ENCODE measurements at places on chromosomes 2 and 18.
A peak's percentile ranks its signal among the peaks of the same experiment; 100 is the strongest.

- DNase-seq: no peak
Observed at GRCh38 chr2:64327510-64328414, 126.2 kb upstream of the LGALSL start.

DNA sequence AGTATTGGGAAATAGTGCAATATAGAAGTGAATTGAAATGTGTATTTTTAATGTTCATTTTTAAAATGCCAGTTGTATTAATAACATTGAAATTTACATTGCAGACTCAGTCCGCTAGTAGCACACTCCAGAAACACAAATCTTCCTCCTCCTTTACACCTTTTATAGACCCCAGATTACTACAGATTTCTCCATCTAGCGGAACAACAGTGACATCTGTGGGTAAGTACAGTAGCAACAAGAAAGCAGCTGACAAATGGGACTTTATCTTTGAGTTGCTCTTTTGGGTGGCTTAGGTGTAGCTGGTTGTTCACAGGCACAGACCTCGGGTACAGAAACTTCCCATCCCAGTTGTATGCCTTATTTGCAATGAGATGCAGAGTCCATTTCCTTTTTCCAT is 118.2 kb upstream of the IL1R2 start:
- no peak for DNase-seq

GRCh38 chr2:165610591-165611029 is 141.1 kb downstream of the CSRNP3 start:
- no peak for DNase-seq

- DNase-seq: no peak
Observed at GRCh38 chr2:39464864-39465263, 27.8 kb upstream of the MAP4K3 start.

- no peak for DNase-seq
Observed at GRCh38 chr18:30271716-30272115, 770.8 kb downstream of the DSC3 start.

- no peak for DNase-seq
Observed at GRCh38 chr2:155696571-155696970, 636.0 kb downstream of the NR4A2 start.

DNA sequence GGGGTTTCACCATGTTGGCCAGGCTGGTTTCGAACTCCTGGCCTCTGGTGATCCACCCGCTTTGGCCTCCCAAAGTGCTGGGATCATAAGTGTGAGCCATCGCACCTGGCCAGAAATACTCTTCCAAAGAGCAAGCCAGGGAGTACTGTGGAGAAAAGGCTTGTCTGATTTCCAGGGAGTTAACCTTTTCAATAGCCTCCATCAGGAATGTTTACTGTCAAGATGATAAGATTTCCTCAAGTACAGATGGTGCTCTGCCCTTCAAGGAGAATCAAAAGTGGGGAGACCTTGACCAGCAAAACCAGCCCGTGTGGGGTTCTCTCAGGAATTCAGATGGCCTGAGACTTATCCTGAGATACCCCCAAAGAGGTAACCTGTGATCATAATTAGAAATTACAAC is 237.2 kb downstream of the PRKCE start:
- no peak for DNase-seq

DNA sequence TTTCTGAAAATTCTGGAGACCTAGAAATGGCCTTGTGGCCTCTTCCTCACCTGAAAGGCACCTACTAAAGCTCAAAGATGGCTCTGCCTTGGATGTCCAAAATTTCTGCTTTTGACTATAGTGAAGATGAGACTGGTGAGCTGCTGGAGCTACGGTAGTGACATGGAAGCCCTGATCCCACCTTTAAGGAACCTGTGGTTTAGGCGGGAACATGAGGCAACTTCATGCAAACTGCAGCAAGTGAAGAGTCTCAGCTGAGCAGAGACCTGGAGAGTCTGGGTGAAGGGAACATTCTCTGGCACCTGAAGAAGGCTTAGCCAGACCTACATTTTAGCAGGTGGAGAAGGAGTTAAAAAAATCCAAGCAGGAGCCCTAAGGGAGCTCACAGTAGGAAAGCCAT is 40.0 kb downstream of the GORASP2 start:
- no peak for DNase-seq

DNA sequence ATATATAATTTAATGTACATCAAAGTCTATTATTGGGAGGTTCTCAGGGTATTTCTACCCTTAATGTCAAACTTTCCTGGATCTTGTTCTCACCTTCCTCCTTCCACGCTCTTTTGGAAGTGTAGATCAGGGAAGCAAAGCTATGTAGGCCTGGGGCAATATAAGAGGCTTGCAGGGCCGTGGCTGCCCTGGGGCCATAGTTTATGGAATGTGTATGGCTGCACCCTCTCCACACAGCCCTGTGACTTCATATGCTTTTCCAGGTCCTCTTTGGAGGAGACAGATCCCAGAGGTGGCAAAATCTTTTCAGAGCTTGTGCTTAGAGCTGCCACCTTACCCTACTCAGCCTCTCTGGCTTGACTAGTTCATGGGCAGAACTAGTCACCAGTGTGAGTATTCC is 82.9 kb downstream of the PLB1 start:
- DNase-seq: no peak

DNA sequence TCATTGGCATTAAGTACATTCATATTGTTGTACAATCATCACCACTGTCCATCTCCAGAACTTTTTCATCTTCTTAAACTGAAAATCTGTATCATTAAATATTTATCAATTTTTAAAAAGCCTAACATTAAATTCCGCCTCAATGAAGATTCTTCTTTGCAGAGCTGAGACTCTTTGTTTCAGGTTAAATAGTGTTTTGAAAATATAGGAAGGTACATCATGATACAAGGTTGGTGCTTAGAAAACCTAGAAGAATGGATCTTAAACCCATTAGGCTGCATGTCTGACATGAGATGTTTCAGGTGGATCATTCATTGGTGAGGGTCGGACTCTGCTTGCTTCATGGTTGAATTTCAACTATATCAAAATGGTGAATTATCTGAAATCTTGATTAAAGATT is 30.5 kb downstream of the DDX1 start:
- no peak for DNase-seq

- no peak for DNase-seq
Observed at GRCh38 chr2:142308744-142309143, 177.9 kb upstream of the LRP1B start.

DNA sequence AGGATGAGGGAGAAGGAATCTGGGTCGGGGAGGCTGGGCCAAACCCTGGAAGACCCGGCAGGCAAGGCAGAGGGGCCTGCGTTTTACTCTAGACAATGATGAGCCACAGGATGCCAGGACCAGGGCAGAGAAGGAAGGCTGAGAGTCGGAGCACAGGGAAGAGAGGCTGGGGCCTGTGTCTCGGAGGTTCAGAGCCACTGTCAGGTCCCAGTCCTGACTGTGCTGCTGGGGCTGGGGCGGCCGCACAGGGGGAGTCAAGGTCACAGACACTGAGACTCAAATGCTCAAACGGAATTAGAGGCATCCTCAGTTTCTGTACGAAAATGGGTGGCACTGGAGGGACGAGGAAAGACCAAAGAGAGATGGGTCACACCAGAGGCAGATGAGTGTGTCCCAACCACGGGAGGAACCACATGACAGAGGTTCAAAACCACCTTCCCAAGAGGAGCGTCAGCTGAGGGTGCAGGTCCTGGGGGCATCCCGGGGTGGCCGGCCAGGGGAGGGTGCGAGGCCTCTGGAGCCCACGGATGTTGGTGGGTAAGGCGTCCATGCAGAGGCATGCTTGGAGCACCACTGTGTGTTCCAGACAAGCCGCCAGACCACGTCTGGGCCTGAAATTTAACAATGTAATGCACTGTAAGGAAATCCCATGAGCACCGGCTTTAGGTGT is 14.7 kb downstream of the HDAC4 start:
- DNase-seq: no peak

GRCh38 chr2:20584399-20585358 is 66.2 kb downstream of the HS1BP3 start:
- peak; percentile 93 for DNase-seq

DNA sequence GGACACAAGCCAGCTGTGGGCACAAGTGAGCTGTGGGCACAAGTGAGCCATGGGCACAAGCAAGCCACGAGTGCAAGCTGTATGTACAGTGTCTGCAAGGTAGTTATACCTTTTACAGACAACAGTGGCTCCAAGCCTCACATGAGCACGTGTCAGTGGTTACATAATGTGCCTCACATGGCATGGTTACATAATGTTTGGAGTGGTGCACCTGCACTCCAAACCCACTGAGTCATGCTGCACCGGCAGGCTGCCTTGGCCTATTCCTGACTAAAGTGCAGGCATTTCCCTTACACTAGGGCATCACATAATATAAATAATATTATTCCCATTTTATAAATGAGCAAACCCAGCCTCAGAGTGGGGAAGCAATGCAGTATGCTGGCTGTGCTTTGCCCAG is 62.6 kb downstream of the MARCO start:
- no peak for DNase-seq
